ENCODE measurements at places on chromosomes 11 and 22.
A peak's percentile ranks its signal among the peaks of the same experiment; 100 is the strongest.

- DNase-seq = no peak
Measured at GRCh38 chr11:85749287-85749834, 61.6 kb downstream of the SYTL2 start.

GRCh38 chr22:32665676-32666075, 135.8 kb upstream of the TIMP3 start:
- DNase-seq = no peak

- no peak for DNase-seq
Measured at GRCh38 chr22:35596821-35597220, 20.3 kb downstream of the MB start.

GRCh38 chr22:43483669-43484068, 71.9 kb downstream of the MPPED1 start:
- no peak for DNase-seq

DNA sequence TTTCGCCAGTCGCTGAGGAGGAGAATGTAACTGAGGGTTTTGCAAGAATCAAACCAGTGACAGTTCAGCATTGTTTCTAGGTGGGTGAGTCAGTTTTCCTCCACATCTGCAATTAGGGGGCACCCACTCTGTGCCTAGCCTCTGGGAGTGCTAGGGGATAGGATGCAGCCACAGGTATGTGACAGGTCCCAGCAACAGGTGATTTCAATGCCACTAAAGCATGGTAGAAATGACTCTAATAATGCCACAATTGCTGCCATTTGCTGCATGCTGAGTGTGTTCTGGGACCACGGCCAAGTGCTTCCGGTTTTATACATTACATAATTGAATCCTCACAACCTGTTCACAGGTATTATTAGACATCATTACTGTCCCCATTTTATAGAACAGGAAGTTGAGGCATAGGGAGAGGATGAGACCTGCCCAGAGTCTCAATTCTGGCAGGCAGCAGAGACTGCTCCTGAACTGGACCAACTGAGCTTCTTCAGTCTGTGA, 556 bp downstream of the CRYBB2 start:
- DNase-seq = no peak

DNA sequence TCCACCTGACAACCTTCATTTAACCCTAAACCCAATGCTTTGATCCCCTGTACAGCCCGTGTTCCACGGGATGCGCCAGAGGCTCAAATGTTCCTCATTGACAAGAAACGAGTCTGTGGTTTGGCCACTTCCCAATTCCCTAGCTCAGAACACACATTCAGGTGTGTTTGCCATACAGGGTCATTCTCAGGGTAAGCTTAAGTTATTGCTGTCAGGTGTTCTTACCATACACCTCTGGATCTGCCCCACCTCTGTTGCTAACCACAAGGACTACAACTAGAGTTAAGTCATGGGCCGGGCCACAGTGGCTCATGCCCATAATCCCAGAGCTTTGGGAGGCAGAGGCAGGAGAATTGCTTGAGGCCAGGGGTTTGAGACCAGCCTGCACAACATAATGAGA, 45.6 kb upstream of the POLD3 start:
- no peak for DNase-seq

DNA sequence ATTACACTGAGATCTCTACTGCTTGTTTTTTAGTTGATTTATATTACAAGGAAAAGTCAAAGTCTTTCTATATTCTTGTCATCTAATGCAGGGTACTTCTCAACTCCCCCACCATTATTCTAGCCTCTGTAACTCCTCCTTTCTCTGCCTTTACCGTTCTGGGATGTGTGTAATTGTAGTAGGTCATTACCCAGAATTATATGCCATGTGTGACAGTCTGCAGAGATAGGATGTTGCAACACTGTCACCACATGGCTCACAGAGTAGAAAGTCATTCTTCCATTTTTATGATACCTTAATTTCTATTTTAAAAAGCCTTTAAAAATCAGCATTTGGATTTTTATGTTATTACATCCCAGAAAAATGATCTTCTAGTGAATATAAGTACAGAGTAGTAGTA, 32.7 kb downstream of the ZNF143 start:
- no peak for DNase-seq

DNA sequence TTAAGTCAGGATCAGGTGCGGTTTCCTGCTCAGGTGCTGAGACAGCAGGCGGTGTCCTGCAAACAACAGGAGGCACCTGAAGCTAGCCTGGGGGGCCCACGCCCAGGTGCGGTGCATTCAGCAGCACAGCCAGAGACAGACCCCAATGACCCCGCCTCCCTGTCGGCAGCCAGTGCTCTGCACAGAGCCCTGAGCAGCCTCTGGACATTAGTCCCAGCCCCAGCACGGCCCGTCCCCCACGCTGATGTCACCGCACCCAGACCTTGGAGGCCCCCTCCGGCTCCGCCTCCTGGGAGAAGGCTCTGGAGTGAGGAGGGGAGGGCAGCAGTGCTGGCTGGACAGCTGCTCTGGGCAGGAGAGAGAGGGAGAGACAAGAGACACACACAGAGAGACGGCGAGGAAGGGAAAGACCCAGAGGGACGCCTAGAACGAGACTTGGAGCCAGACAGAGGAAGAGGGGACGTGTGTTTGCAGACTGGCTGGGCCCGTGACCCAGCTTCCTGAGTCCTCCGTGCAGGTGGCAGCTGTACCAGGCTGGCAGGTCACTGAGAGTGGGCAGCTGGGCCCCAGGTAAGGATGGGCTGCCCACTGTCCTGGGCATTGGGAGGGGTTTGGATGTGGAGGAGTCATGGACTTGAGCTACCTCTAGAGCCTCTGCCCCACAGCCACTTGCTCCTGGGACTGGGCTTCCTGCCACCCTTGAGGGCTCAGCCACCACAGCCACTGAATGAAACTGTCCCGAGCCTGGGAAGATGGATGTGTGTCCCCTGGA, at the start of gene MYO7A:
Gene MYO7A, plus strand, starts transcription at position 327 of the 772 bp plus-strand sequence. CDS start 2,389 bp downstream, outside the sequence.
- DNase-seq = no peak

DNA sequence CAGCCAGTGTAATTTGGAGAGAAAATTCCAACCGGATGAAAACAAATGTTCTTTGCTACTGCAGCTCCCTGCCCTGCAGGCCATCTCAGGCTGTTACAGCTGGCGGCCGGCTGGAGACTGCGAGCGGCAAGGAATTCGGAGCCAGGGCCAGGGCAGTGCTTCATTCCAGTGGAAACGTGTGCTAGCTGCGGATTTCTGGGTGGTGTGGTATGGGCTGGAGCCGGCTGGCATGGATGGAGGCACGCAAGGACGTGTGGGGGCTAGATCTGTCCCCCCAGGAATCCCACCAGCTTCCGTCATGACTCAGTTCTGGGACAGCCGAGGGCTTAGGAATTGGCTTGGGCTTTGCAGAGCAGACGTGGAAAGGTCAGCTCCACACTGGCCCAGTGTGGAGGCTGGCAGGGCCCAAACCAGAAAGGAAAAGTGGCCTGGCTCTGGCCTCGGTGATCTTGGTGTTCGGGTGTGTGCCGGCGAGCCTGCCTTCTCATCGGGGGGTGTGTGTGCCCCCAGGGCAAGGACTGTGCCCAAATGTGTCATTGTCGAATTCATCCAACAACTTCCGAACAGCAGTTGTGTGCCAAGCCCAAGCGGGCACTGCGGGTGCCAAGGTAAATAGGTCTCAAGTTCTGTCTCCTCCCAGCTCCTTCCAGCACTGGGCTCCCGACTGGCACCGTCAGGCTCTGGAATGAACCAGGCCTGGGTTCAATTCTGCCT, 48.1 kb upstream of the SHISAL1 start:
- no peak for DNase-seq

DNA sequence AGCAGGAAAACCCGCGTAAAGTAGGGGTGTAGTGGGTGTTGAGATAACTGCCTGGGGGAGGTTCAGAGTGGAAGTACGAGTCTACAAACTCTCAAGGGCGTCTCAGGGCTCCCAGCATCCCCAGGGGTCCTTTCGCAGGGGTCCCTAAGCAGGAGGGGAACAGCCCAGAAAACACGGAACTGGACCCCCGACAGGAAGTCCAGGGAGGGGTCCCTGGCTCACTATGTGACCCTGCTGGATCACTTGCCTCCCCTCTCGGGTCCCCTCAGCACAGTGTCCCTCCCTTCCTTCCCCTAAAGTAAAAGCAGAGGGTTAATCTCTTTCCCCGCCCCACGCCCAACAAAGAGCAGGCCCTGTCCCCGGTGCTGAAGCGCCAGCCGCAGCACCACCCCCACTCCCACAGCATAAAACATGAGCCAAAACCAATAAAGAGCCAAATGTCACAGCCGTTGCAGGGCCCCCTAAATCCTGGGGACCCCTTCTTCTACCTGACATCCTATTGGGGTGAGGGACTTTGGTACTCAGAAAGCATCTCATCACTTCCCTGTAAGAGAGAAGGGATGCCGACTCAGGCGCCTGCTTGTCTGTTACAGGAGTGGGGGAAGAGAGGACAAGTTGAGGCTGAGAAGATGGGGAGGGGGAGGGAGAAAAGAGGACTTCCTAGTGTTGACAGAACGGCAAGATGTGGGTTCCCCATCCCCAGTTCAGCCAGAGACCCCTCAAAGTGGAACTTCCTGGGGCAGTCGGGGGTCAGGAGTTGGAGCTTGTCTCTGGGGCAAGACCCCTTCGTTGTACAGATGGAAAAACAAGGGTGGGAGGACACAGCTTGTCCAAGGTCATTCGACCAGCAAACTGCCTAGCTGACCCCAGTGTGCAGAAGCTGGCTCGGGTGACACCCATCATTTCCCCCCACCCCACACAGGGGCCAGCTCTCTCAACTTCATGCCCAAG, 1.4 kb upstream of the NEFH start:
- peak; percentile 18 for DNase-seq

- DNase-seq = no peak
Measured at GRCh38 chr22:28473258-28473657, 206.4 kb downstream of the TTC28 start.

DNA sequence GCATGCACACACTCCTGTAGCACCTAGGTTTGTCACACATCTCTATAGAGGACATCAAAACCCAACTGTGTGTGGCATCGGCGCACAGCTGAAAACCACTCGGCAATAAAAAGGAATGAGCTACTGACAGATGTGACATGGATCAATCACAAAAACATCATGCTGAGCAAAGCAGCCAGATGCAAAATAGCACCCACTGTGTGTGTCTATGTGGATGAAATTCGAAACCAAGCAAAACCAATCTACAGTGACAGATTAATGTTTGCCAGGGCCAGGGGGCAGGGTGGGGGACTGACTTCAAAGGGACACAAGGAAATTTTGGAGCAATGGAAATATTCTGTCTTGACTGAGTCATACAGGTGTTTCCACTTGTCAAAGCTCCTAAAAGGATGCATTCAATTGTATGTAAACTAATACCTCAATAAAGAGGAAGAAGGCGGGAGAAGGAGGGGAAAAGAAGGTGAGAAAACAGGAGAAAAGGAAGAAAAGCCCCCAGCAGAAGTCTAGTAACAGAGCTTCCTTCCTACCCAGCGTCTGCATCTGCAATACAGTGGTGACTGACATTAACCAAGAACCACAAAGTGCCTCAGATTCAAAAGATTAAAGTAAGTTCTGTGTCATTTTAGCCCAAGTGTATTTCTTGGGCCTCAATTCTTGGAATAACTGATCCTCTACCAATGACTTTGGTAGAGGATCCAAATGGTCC, 49.8 kb downstream of the PACSIN2 start:
- DNase-seq = no peak

DNA sequence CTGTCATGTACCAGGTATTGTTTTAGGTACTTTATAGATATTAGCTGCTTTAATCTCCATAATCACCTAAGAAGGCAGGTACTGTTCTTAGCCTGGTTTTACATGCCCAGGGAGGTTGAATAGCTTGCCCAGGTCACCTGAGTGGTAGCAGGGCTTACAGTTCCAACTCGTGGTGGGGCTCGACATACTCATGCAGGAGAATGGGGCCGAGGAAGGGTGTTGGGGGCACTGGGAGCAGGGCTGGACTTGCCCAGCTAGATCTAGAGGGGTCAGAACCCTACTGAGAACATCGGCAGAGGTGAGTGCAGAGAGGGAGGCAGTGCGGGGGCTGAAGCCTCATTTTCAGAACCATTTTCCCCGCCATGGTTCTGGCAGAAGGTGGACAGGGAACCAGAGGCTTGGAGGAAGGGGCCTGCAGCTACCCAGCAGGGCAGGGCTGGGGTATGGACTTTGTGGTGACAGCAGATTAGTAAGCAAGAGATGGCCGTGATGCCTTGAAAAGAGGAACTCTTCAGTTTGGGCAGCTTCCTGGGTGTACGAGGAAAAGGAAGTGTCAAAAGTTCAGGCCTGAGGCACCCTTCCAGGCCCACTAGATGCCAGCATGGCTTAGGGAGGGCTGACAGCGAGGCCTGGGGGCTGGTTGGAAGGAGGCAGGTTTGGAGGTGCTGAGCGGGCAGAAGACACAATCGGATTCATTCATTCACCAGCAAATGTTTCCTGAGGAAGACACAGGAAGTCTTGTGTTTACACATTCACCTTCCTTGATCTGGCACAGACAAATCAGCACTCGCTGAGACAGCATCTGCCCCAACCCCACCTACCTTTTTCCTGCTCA, 54.7 kb upstream of the LYVE1 start:
- DNase-seq = no peak

All from T-helper 17 cell (primary cell).